ENCODE measurements at places on chromosomes 6 and 20. TPM values are rescaled to one million over a fixed set of nuclear protein-coding genes. Genes with fewer than 3 reads are reported as not detected.
A peak's percentile ranks its signal among the peaks of the same experiment; 100 is the strongest.

The FAM217A gene
- not detected for total RNA-seq

- no peak for DNase-seq
Measured at GRCh38 chr6:89118931-89119330, 1.1 kb upstream of the SRSF12 start.

The RSPH3 gene
- total RNA-seq = 3.5 TPM

DNA sequence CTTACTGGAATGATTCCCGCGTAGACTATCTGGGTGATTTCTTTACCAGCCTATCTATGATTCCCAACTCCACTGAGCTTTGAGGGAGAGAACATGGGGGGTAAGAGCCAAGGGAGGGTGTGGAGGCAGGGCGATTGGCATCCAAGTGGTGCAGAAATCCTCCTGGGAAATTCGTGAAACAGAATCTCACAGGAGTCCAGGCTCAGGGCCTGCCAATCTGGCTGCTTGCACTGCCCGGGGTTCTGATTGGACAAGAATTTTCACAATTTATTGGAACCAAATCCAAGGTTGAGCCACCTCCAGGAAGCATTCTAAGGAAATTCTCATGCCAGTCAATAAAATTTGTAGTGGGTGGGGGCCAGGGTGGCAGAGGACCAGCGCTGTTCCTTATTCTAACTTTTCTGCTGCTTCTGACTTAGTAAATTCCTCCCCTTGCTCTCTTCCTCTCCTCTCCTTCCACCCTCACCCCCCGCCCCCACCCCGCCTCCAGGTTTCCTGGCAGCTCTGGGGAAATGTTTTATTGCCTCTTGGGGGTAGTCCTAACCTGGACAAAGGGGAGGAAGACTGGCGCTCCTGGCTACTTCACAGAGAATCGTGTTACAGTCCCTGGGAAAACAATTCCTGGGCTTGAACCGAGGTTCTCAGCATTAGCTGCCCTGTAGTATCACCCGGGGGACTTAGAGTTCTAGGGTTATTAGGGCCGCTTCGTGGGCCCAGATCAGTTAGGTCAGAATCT, 3.1 kb downstream of the BMP6 start:
- DNase-seq = no peak

DNA sequence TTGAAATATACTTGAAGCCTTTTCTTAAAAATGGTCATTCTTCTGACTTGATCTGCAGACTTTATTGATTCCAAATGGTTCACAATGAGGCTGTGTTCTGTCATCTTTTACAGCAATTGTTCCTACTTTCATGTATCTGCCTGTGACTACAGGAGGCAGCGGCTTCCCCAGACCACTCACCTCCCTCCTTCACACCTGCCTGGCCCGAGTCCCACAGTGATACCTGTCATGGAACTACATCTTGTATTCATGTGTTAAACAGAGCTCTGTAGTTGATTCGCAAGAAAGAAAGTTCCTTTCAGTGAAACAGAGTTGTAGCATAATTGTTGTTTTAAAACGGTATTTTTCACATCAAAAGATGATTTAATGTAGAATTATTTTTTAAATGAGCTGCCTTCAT, 673.5 kb upstream of the AGPAT4 start:
- DNase-seq = no peak

The BMP6 gene
- 7.8 TPM for total RNA-seq

- no peak for DNase-seq
Measured at GRCh38 chr6:159172091-159172491, 2.9 kb downstream of the FNDC1 start.

DNA sequence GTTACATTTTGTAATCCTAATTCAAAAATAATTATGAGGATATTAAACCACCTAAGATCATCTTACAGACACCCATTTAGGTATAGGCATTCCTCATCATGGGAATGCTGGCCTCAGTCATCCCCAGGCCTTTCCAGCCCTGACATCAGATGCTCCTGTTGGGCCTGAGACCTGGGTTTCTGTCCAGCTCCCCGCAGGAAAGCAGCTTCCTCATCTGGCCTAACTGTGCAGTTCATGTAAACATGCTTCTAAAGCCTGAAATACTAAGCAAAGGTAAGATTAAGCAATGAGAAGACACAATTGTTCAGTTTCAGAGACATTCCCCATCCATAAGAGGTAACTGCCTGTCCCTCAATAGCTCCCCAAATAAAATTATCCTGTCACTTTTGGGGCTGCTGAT, 19.0 kb downstream of the ETV7 start:
- DNase-seq = no peak

The LST1 gene
- total RNA-seq = 74.9 TPM

DNA sequence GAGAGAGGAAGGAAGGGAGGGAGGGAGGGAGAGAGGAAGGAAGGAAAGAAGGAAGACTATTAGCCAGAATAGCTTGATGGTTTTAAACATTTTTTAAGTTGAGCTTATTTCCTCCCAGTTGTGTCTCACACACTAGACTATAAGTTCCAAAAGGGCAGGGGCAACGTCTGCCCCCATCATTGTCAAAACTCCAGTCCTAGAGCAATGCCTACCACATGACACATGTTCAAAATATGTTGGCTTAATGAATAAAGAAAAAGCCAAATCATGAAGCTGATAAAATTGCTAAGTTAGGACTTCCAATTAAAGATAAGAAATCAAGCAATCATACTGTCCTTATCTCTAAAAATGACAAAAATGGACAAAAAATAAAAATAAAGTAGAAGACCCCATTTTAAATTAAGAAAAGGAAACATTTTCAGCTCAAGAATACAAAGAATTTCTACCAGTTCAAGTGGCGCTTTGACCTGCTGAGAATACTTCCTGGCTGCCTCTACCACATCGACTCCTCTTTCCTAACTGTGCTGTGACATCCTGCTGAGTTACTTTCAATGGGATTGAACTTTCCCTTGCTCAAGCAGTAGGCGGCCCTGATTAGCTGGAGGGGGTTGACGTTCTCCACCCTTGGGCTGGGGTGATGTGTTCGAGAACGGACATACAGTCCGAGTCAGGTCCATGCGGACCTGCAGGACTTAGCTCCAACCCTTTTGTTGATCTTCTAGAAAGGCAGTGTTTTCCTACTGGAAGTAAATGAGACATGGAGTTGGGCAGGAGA, 283.9 kb upstream of the FOXQ1 start:
- DNase-seq = no peak

The BCAS4 gene
- 22.4 TPM for total RNA-seq

The SAMD3 gene
- total RNA-seq = 0.54 TPM

- no peak for DNase-seq
Measured at GRCh38 chr20:46784436-46785127, 75.1 kb downstream of the SLC2A10 start.

The TSHZ2 gene
- total RNA-seq = under 0.01 TPM

DNA sequence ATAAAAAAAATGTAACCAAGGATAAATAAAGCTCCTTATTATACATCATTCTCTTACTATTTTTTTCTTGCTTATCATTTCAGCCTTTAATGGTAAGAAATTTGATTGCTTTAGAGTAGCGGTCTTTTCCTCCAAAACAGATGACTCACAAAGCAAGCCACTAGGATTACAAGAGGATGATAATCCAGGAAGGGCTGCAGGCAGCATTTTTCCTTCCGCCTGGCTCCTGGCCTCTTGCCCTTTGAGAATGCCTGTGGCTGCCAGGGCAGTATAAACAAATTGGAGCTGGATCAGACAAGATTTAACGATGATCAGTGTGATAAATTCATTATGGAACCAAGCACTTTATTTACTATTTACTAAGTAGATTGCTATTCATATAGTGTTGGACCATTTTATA, 9.7 kb upstream of the FBXL4 start:
- no peak for DNase-seq

DNA sequence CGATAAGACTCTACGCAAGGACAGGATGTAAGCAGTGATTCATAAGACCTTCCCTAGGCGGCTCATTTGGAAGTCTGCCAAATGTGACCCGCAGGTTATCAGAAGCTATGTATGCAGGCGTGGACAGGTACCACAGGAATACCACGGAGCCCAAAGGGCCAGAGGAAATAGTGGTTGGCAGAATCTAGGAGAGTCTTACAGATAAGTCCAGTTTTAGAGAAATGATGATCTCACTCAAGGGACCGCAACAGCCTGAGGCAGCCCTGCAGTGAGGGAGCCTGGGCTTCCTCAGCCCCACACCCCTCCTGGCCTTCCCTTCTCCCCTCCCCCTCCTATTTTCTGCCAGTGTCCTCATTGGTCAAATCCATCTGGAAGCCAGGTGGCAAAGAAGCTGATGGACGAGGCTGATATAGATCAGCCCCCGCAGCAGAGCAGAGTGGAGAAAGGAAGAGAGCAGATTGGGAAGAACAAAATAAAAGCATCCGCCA, 110.6 kb downstream of the FNDC1 start:
- peak; percentile 3 for DNase-seq

The PRRT1 gene
- 0.27 TPM for total RNA-seq

DNA sequence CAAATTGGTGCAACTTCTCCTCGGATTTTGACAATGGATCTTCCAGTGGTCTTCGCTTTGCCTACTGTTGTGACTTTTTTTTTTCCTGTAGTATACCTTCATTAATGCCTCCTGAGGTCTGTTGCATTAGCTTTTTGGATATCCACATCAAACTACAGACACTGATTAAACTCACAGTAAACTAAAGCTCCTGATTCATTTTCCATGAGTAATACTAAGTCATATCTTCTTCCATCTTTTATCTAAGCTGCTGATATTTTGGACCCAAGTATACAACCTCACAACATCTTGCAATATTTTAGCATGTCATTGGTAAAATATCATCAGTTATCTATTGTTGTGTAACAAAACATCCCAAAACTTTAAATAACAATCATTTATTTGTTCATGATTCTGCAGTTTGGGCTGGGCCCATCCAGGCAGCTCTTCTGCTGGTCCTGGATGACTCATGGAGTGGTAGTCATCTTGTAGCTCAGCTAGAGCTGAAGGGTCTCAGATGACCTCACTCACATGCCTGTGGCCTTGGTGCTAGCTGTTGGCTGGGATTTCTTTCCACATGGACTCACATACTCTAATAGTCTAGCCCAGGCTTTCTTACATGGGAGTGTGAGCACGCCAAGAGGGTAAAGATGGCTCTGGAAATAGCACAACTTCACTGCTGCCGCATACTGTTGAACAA, 78.3 kb upstream of the SRSF6 start:
- no peak for DNase-seq

- peak; percentile 14 for DNase-seq
Measured at GRCh38 chr6:70312165-70312745, 9.4 kb upstream of the COL9A1 start.

The SOBP gene
- under 0.01 TPM for total RNA-seq

Data from hematopoietic multipotent progenitor cell (in vitro differentiated cells).